ENCODE measurements at places on chromosomes 11 and 22.

- no peak for DNase-seq
Observed at GRCh38 chr22:27170491-27170890, 513.1 kb downstream of the MIAT start.

DNA sequence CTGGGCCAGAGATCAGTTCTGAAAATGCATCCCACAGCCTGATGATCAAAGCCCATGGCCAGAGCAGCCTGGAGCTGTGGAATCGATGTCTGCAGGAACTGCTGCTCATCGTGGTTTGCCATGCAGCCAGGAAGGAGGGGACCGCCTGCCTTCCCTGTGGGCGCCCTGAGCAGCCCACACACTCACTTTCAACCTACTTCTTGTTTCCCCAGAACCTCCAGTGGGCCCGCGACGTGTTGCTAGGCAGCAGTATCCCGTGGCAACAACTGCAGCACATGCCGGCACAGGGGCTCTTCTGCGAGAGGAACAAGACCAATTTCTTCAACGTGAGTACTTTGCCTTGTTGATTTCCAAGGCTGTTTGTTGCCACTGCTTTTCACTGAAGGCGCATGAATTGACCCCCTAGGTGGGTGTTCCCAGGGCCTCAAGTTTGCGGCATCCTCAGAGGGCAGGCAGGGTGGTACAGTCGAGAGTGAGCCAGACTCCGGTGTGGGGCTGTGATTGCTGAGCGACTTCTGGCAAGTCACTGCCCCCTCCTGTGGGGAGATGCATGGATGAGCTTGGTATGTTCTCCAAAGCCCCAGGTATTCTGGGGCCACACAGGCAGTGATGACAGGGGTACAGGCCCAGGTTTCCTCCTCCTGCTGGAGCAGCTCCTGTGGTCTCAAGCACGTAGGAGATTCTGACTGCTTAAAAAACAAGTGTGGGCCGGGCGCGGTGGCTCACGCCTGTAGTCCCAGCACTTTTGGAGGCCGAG, 47.0 kb upstream of the SUSD2 start:
- DNase-seq = peak; percentile 77

DNA sequence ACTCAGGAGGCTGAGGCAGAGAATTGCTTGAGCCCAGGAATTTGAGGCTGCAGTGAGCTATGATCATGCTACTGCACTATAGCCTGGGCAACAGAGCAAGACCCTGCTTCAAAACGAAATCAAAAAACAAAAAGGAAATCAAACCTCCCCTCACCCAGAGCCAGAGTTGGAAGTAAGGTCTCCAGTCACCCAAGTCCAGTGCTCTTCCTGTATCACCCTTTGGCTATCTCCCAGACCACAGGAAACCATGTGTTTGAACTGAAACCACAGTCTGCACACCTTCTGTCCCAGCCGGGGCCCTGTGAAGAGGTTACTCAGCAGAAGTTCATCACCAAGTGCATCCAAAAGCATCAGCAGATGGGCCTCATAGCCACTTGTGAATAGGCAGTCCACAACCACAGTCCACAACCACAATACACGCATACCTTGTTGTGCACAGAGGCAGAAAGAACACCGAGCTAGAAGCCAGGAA, 4.6 kb downstream of the MYH9 start:
- peak; percentile 54 for DNase-seq

- DNase-seq = no peak
Observed at GRCh38 chr22:18929459-18929858, 6.6 kb downstream of the PRODH start.

GRCh38 chr22:32842486-32842885, 41.0 kb downstream of the TIMP3 start:
- no peak for DNase-seq

GRCh38 chr11:1561266-1561665, 10.8 kb downstream of the DUSP8 start:
- DNase-seq = no peak

- peak; percentile 94 for DNase-seq
Observed at GRCh38 chr11:65637794-65638419, at the start of gene SIPA1. TSS of gene SIPA1 (plus strand) at chr11:65638101. CDS start at chr11:65640922, 2,821 bp downstream.

GRCh38 chr11:10441652-10442503, 13.2 kb upstream of the AMPD3 start:
- no peak for DNase-seq

- DNase-seq = no peak
Observed at GRCh38 chr22:30732426-30732825, 37.8 kb downstream of the OSBP2 start.

- DNase-seq = no peak
Observed at GRCh38 chr22:32480238-32480637, 5.6 kb downstream of the FBXO7 start.

- no peak for DNase-seq
Observed at GRCh38 chr11:13261591-13262061, 16.0 kb upstream of the BMAL1 start.

- no peak for DNase-seq
Observed at GRCh38 chr11:32312865-32313403, 122.4 kb downstream of the WT1 start.

GRCh38 chr11:103744496-103745153, 291.8 kb upstream of the DDI1 start:
- no peak for DNase-seq

DNA sequence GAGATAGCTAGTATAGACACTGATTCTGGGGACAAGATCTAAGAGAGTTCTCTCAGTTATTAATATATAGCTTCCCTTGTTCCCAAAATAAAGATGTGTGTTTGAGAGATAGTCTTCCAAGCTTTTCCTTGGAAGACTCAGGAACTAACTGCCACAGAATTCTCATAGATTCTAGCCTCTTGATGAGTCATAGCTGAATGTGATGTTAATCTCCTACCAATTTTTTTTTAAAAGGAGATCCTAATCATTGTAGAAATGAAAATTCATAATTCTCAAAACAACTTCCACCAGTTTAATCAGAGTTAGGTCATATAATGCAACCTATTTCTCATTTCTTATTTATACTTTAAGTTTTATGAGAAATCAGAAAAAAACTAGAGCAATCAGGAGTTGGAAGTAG, 148.8 kb downstream of the JRKL start:
- no peak for DNase-seq

DNA sequence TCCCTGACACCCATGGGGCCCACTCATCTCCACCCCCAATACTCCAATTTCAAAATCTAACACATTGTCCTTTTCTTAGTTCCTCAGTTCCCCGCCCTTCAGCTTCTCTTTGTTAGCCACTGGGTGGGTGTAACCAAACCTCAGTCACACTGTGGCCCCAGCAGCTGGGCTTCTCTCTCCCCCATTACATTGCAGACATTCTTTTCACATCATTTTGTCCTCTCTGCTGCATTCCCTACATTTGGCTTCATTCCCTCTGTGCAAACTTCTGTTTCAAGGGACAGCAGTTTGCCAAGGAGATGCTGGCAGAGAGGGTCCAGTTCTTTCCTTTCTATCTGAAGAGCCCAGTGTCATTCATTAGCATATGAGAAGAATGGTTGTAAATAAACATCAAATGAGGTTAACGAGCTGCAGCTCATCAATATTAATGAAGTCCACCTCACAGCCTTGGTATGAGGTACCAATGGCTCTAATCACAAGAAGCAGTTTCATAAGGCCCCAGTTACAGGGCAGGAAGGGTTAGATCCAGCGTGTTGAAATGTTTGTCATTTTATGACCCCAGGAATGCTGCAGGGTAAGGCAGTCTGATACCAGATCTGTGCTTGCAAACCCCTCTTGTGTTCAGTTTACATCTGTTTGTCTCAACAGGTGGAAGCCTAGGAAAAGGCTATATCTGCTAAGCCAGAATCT, 72.3 kb downstream of the ARFGAP2 start:
- no peak for DNase-seq

GRCh38 chr22:24153353-24153752, 27.9 kb upstream of the SUSD2 start:
- no peak for DNase-seq

DNA sequence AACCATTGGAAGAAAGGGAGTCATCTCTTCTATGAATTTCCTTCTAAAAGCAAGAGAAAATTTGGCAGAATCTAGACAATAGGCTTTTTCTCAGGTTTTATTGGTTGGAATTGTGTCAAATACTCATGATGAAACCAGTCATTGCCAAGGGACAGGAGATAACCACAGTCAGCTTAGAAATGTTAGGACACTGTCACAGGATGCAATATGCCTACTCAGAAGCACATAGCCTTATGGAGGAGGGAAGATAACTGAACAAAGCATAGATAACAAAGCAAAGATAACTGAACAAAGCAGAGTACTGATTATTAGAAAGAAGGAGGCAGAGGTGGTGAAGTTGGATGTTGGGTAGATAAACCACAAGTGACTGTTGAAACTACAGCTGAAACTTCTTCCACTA, 303.5 kb upstream of the PDGFD start:
- no peak for DNase-seq

DNA sequence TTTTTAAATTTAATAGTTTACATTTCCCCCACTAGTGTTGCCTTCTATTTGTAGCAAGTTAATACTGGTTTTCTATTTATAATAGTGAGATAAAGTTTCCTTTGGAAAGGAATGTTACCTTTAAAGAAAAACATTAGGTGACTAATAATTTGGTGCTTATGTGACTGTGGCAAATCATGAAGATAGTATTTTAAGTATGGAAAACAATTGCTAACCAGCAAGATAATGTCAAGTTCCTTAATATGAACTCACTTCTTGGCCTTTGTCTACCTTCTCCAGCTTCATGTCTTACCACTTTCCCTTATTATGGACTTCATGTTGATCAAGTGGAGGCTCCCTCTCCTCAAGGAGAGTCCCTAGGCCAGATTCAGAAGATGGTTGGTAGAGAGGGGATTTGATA, 27.2 kb downstream of the ARHGEF12 start:
- DNase-seq = no peak

DNA sequence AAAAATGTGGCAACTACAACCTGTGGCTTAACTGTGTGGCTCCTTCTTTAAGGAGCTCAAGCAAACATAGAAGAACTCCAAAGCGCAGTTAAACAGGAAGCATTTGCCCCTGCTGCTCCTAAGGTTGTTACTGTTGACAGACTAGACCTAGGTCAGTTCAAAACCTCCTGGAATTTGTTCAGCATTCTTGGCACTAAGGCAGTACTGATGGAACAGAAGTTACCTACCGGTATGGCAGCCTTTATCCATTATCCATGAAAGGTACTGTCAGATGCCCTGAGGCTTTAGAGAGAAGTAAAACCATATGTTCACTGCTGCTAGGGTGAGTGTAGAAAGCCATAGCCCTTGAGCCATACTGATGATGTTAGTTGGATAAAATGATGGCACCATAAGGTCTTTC, 916.5 kb upstream of the FAT3 start:
- no peak for DNase-seq

DNA sequence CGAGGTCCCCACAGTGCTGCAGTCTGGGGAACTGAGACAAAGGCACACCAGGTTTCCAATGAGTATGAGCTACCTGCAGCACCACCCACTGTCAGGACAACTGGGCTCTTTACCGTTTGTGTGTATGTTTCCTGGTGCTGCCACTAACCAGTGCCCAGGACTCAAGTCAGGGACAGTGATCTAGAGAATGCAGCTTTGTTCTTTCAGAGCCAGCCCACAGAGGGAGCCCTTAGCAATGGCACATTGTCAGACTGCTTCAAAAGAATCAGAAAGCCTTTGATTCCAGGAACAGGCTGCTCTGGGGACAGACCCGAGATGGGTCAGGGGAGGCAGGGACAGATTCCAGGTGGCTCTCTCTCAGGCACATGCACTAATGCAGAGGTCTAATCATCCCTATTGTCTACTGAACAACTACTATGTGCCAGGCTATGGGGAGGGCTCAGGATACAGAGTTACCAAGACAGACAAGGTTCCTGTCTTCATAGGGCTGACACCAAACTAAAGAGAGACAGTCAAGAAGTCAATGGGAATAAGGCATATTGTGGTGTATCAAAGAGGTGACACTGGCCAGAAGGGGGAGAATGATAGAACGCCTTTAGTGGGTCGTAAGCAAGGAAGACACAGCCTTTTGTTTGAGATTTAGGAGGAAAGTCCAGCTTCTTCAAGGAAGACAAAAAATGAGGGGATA, 103.7 kb downstream of the VPREB1 start:
- DNase-seq = no peak

DNA sequence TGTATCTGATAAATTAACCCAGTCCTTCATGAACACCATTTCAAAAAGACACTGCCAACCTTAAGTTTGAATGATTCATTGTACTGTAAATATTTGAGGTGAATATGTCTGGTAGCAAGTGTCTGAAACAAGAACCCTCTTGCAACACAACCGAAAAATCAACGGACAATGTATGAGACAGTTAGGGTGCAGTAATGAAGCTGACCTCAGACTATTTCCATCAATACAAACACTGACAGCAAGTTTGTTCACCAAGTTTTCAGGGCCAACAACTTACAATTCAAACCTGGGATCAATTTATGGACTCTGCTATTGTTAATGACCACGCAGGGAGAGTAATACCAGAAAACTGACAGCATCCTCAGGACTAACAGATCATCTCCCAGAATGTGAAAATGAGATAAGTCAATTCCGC, 126.3 kb downstream of the CADM1 start:
- no peak for DNase-seq

GRCh38 chr22:26483439-26484359, at the start of the genes HPS4 and SRRD:
TSS of gene HPS4 (minus strand) at chr22:26483783. CDS start at chr22:26481762, 2,021 bp downstream.
TSS of gene SRRD (plus strand) at chr22:26483877. CDS start at chr22:26483891, 14 bp downstream.
- DNase-seq = peak; percentile 99

GRCh38 chr11:114864896-114865295, 186.6 kb downstream of the NXPE2 start:
- DNase-seq = no peak

- DNase-seq = peak; percentile 77
Observed at GRCh38 chr22:23180301-23180892, at the start of gene BCR. TSS of gene BCR (plus strand) at chr22:23180509. CDS start at chr22:23180961, 452 bp downstream.

GRCh38 chr11:130217133-130218031, 57.8 kb downstream of the ST14 start:
- no peak for DNase-seq

DNA sequence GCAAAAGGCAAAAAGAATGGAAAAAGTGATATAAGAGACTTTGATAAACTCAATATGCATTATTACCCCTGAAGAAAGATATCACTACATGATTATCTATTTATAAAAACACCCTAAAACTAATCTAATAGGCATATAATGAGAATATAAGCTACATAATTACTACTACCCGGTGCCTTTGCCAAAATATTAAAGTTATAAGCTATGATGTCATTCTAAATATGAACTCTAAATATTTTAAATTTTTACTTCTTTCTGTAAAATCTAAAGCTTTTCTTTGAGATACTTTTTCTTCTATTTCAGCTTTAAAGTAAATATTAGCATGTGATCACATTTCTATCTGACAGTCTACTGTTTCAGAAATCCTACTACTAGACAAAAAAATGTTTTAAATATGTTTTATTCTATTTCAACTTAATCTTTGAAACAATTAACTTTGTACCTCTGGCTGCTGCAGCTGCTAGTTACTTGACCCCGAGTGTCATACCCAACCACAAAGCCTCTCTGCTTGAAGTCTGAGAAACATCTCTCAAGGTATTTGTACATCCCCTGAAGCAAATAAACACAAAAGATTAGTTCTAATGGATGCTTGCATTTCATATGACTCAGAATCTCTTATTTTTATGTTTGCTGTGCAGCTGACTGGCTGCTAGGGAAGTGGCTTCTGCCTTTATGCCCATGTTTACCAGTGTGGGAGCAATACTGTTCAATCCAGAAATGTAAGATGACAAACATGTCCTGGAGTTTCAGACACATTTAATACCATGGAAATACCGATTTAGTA, 26.8 kb downstream of the PGM2L1 start:
- DNase-seq = no peak

All from activated naive CD8-positive, alpha-beta T cell treated with anti-CD3 and anti-CD28 coated beads, Interleukin-2, amount 10 ng/mL, durations not matched to agents 7 days and 5 days (primary cell).